ENCODE measurements at places on chromosomes 7 and 10.

DNA sequence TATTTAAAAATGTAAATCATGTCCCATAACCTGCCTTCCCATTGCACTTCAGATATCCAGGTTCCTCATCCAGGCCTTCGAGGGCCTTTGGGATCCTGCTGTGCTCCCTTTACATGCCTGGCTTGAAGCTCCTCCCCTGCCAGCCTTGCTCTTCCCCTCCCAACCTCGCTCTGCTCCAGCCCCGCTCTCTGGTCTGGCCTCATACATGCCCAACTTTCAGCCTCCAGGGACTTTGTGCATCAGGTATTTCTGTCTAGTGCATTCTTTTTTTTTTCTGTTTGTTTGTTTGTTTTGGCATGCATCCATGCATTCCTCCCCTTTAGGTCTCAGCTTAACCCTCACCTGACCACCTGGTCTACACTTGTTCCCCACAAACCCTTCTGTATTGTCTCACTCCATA lies 160.3 kb downstream of the SNX10 start:
- no peak for DNase-seq

GRCh38 chr10:73979809-73980433 lies 18.0 kb upstream of the VCL start:
- DNase-seq: no peak

DNA sequence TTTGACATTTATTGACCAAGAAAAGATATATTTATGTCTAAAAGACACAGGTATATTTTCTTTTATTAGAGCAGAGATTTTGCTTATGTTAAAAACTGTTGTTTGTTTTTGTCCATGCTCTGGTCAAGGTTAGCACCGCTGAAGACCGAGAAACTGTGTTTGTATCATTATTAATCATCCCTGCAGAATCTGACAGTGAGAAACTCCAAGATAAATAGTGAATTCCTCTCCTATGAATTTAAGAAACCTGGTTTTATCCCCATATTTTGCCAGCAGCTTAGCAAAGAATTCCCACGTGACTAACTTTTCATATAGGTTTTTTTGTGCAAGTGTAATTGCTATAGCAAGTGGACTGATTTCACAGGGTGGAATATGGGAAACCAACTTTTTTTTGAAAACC lies 77.6 kb downstream of the FRMD4A start:
- no peak for DNase-seq

- DNase-seq: no peak
These were observed 8.1 kb downstream of the SCD start for GRCh38 chr10:100355086-100355485.

GRCh38 chr10:51394039-51394438 lies 305.4 kb downstream of the CSTF2T start:
- no peak for DNase-seq

Data from spinal cord (tissue), 10 donors.